ENCODE measurements at places on chromosomes 1 and 21. TPM values are rescaled to one million over a fixed set of nuclear protein-coding genes. Genes with fewer than 3 reads are reported as not detected.

Gene VCAM1
- polyA plus RNA-seq = 806 TPM

Gene SPSB1
- 3.2 TPM for polyA plus RNA-seq

Gene DNASE2B
- not detected for polyA plus RNA-seq

Gene SYT6
- 0.44 TPM for polyA plus RNA-seq

Gene HSD3B2
- not detected for polyA plus RNA-seq

Gene TAF5L
- 3.2 TPM for polyA plus RNA-seq

- H3K27me3 ChIP-seq = peaks cover 12% of the 10 kb centered on the region
- no peak overlapping the region for H3K27ac ChIP-seq
- H3K4me3 ChIP-seq = no peak overlapping the region
- no peaks in the 10 kb centered on the region for H3K36me3 ChIP-seq
- no peaks in the 10 kb centered on the region for H3K4me1 ChIP-seq
These were observed 26.8 kb downstream of the CBR1 start for GRCh38 chr21:36096398-36097290.

- DNase-seq = no peak
- H3K27me3 ChIP-seq = no peaks in the 10 kb centered on the region
These were observed 71.7 kb upstream of the GUCA2B start for GRCh38 chr1:42081475-42081874.

GRCh38 chr1:243487649-243488227, 231.9 kb downstream of the SDCCAG8 start:
- no peak overlapping the region for H3K27ac ChIP-seq
- DNase-seq = no peak
- H3K4me1 ChIP-seq = peaks cover 3% of the 10 kb centered on the region
- no peaks in the 10 kb centered on the region for H3K27me3 ChIP-seq

DNA sequence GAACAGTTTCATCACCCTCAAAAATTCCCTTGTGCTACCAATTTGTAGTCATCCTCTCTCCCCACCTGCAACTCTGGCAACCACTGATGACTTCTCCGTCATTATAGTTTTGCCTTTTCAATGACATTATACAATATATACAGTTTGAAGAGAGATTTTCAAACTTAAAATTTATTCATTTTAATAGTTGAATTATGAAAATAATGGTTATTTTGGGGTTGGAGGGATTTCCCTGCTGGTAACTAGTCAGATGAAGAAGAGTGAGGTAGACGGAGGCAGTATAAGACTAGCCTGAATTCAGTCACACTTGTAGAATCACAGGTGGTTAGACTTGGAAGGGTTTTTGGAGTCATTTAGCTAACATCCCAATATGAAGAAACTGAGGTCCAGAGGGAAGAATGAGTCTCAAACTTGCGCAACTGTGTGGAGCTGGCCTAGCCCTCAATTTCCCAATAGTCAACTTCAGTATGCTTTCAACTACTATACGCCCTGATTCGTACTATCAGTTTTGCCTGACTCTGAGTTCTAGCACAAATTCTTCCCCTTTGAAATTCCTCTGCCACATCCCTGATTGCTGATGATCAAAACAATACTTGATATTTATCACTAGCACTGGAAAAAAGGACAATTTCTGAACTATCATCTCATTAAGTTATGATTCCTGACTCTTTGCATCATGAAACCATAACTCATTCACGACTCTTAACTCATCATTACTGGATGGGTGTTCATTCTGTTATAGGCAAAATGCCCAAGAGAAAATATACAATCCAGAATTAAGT, 54.2 kb downstream of the VANGL2 start:
- no peak overlapping the region for H3K27ac ChIP-seq
- DNase-seq = no peak
- no peak overlapping the region for H3K4me3 ChIP-seq
- no peaks in the 10 kb centered on the region for H3K4me1 ChIP-seq
- H3K36me3 ChIP-seq = no peaks in the 10 kb centered on the region

Measured in cardiac muscle cell (in vitro differentiated cells and primary cell).